ENCODE measurements at places on chromosomes 2 and 18.

DNA sequence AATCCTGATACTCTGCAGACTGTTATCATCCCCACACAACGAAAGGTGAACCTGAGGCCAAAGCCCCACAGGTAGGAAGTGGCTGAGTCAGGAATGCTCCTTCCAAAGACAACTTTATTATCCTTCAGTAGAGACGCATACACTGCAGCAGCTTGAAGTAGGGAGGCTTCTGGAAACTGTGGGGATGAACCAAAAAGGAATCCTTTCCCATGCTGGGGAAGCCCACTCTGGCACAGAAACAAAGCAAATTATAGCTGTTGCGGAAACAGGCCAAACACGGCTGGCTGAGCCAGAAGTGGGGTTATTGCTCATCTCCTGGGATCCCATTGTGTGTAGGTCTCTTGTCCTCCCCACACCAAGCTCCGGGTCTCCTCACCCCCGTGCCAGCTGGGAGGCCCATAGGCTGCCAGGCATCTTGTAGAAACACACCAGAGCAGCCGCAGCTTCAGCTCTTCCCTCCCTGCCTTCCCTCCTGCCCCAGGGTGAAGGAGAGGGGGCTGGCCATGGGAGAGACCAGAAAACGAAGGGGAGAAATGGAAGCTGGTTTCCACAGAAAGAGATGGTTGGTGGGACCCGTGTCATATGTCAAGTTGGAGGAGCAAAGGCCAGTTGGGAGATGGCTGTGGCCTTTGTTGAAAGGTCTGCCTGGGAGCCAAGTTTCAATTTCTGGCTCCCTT is 176.9 kb upstream of the NABP1 start:
- no peak for DNase-seq

DNA sequence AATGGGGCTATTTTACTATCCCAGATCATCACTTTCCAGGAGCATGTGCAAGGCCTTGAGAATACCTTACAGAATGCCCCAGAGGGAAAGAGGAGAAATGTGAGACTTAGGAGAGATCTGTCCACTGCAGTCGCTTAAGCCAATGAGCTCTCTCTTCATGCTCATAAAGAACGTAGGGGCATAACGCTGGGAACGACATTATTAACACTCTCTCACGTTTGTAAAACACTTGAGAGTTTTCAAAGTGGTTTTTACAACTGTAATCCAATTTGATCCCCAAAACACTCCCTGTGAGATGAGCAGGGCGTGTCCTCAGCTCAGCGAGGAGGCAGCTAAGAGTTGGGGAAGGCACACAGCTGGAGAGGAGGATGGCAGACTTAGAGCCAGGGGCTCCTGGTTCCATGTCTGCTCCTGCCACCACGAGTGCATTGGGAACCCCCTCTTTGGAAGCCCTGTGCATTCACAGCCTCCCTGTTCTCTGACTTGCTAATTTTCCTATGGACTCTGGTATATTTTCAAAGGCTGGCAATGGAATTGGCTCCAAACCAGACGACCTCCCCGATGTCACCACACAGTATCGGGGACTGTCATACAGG is 97.4 kb downstream of the PLB1 start:
- no peak for DNase-seq

GRCh38 chr2:113886479-113887008 is 3.3 kb upstream of the ACTR3 start:
- DNase-seq = no peak

GRCh38 chr2:109285244-109285651 is 156.2 kb downstream of the SH3RF3 start:
- no peak for DNase-seq

DNA sequence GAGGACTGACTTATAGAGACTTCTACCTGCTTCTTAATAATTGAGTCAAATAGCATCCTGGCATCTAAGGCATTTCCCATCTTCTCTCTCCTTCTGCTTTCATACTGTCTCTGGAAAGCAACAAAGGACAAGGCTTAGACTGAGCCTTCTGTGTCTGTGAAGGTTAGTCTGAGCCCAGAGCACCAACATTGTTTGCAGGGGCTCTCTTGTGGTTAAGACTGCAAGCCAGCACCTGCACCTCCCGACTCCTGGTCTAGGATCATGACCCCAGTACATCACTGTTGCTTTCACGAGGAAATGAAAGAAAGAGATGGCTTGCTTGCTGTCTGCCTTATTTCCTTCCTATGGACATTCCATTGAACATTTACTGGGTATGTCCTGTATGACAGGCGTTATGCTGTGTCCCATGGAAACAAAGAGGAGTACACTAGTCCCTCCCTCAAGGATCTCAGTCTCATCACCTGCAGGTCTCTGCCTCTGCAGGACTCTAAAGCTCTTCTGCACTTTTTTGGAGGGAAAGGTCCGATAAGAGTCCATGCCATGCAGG is 315.8 kb upstream of the EPAS1 start:
- no peak for DNase-seq

DNA sequence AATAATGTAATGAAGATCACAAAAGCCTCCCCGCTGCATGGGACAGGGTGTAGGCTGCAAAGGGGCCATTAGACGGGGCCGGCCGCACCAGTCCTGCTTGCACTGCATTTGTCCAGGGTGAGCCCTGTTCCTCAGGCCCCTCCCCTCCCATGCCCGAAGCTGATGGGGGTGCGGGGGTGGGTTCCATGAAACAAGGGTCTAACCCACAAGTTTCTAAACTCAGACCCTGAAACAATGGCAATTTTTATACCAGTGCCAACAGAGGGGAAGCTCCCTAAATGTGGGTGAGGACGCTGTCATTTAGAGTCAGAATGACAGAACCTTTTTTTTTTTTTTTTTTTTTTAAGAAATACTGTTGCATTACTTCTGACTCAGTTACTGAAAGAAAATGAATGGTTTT is 39.7 kb downstream of the HS6ST1 start:
- peak; percentile 1 for DNase-seq

- no peak for DNase-seq
Observed at GRCh38 chr2:203021991-203022390, 7.3 kb downstream of the NBEAL1 start.

DNA sequence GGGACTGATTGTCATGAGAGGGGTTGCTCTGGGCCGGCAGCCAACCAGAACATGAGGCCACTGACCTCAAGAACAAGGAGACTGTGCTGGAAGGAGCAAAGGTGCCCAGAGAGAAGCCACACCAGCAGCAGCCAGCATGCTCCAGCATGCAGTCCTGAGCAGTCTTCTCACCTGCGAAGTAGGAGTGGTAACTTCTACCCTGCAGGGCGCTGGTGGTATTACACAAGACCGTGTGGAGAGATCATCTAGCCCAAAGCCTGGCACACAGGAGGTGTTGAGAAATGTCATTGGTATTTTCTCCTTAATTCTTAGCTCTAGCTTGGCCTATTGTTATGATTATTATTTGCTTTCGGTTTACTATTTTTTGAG is 132.7 kb downstream of the TSN start:
- DNase-seq = no peak

DNA sequence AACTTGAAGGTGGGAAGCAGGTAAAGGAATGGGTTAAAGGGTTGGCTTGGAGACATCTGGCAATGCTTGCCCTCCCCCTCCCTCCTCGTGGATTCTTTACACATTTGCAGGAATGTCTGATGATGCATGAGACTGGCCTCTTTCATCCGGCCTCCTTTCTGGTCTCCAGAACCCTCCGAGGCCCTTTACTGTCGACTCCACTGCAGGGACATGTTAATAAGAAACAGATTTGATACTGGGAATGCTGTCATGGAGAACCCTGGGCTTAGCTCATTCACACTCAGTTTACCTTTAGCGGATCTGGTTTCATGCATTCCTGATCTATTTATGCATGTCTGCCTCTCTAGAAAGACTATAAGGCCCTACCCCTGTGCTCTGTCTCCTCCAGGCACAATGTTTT is 238.7 kb downstream of the TGIF1 start:
- no peak for DNase-seq

GRCh38 chr18:54856105-54856646 is 27.9 kb downstream of the RAB27B start:
- no peak for DNase-seq

GRCh38 chr2:85549826-85550225 is 10.9 kb downstream of the MAT2A start:
- no peak for DNase-seq

GRCh38 chr2:237432484-237433092 is 18.6 kb upstream of the COL6A3 start:
- peak; percentile 42 for DNase-seq

- no peak for DNase-seq
Observed at GRCh38 chr2:87401726-87402345, 346.1 kb upstream of the PLGLB2 start.

- no peak for DNase-seq
Observed at GRCh38 chr2:23574919-23575654, 190.1 kb downstream of the KLHL29 start.

- DNase-seq = no peak
Observed at GRCh38 chr2:187966924-187967323, 324.8 kb upstream of the GULP1 start.

DNA sequence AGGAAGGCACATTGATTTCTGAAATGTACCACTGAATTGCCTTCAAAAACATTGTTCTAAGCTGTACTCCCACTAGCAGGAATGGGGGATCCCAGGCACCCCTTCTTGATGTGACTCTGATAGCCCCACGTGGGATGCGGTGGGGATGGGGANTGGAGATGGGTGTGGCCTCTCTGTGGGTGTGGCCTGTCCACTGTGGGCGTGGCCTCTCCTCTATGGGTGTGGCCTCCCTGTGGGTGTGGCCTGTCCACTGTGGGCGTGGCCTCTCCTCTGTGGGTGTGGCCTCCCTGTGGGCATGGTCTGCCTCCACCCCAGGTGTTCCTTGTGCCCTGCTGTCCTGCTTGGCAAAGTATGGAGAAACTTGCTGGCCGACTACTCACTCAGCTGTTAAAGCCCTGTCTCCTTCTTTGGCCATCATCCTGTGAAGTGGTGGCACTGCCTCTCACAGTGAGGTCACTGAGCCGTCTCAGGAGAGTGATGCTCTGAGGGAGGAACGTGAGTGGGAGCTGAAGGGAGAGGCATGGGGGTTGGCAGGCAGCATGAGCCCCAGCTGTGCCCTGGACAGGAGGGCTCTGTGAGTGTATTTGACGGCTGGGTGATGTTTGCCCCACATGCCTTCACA is 6.7 kb upstream of the PARD6G start:
- peak; percentile 12 for DNase-seq

DNA sequence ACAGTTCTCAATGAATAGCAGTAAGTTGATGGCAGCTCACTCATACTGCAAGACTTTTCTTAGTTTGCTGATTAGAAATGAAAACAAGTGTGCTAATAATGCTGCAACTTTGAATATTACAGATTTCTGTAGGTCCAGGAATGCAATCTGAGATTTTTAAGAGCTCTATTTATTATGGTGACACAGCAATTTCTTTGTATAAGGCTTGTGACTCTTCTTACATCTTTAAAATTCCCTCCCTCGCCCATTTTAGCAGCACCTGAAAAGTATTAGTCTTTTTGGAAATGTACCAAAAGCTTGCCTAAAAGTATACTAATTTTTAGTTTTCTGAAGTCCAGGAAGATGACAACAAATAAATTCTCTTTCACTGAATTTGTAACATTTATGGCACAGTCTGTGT is 4.4 kb upstream of the HTR2B start:
- DNase-seq = no peak

GRCh38 chr2:17916584-17916983 is 38.1 kb downstream of the KCNS3 start:
- DNase-seq = no peak

DNA sequence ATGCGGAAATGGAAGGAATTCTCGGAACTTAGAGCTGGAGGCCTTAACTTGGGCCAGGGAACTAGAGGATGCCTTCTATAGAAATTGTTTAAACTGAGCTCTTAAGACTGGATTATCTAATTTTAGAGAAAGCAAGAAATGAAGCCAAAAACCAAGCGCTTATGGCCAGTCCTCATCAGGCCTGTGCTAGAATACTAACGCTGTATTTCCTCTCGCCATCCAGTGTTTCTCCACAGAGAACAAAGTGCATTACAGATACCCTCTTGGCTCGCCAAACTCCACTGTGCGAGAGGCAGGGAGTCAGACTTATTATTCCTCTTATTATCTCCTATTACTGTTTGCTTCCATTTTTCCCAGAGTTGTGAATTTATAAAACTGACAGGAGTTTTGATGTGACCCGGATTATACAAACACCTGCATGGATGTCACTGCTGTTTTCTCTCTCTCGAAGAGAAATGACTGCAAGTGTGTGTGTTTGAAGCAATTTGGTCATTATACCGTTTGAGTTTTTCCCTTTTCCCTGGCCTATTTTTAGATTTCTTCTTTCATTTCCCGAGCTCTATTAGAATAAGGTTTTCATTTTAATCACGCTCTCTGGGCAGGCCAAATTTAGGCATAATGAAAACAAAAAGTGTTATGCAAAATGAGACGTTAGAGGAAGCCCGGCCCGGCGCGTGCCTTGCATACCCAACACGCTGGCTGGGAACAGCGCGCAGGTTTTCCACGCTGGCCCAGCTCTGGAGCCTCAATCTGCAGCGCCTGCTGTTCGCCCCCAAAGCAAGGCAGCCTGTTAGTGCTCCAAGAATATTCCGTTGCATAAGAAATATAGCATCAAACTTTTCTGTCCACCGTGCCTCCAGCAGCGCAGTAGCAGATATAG is 103.3 kb downstream of the ALK start:
- no peak for DNase-seq

DNA sequence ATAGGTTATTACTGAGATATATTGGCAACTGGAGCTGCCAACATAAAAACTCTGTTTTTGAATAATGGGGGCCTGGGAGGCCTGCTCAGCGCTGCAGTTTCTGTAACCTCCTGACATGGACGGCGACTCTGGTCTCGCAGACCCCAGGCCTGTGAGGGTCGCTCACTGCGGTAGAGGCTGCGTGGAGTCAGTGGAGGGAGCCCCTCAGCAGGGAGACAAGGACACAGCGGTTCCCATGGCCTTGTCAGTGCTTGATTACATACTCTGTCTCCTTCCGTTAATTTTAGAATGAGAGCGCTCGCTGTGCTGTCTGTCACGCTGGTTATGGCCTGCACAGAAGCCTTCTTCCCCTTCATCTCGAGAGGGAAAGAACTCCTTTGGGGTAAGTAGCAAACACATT is 858 bp downstream of the TPO start:
- DNase-seq = no peak

DNA sequence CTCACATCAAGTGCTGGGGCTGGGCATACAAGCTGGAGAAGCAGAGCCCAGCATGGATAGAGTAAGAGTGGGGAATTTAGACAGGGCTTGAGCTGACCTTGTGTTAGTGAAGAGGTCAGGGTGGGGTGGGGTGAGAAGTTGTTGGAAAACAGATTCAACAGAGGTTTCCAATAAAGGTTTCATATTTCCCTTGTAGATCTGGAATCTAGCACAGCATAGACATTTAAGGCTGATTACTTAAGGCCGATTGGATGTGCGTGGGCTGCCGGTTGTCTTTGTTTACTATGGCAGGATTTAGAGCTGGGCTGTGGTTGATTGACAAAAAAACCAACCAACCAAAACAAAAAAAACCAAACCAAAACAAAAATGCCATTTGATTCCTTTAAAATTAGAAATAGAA is 114.9 kb upstream of the SEC11C start:
- DNase-seq = no peak
